Mammary epithelial cell (primary cell): ENCODE measurements at places on chromosomes 12 and 14. TPM values are rescaled to one million over a fixed set of nuclear protein-coding genes. Genes with fewer than 3 reads are reported as not detected.

DNA sequence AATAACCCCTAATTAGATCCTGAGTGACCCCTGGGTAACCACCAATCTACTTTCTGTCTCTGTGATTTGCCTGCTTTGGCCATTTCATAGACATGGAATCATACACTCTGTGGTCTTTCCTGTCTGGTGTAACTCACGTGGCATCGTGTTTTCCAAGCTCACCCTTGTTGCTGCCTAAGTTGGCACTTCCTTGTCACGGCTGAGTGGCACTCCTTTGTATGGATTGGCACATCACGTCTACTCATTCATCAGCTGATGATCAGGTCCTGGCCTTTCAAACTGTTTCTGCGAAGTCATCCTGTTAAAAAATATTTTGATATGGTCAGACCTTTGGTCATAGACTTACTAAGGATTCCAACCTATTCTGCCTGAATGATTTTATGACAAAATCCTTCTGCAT lies 87.7 kb downstream of the GLT1D1 start:
- no peak for DNase-seq

Gene ANKRD33
- not detected in 2 replicates for total RNA-seq

Gene ERP27
- total RNA-seq = not detected in 2 replicates

Gene TAS2R31
- total RNA-seq = 5.7 TPM

Gene MAPK1IP1L
- 48.2 TPM for total RNA-seq

DNA sequence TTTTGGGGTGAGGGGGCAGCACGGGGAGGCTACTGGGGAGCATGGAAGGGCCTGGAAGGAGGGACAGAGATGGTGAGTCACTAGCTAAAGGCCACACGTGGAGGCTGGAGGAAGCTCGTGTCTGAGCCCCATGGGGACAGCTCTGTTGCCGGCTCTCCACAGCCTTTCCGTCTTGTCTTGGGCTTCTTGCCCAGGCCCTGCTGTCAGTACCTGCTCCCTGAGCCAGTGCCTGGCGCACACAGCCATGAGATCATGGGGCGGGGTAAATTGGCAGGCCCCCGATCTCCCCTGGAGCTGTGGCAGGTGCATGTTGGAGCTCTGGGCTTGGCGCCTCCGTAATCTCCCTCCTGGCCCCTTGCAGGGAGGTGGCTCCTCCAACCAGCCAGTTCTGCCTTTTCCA lies 16.1 kb upstream of the KRT80 start:
- peak; percentile 52 for DNase-seq

DNA sequence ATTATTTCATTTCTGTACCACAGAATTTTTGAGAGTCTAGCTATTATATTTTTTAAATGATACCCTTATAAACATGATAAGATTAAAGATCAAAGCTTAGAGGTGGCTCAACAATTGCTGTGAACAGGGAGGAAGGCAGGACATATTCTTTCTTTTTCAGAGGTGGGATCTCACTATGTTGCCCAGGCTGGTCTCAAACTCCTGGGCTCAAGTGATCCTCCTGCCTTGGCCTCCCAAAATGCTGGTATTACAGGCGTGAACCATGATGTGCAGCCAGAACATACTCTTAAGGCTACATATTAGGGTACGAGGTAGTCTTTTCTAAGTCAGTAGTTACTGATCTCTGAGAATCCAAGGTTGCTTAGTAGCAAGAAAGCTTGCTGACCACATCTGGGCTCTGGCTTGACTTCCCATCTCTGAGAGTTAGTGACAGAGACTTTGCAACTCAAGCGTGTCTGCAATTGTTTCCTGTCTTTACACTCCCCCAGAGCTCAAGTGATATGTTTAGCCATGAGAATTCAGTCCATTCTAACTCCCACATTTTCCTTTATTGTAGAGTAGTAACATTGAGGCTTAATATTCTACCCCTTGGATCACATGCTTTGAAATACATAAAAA lies 8.6 kb downstream of the RAB5B start:
- DNase-seq = no peak

Gene ZDHHC22
- total RNA-seq = not detected in 2 replicates

Gene NEUROD4
- total RNA-seq = not detected in 2 replicates

DNA sequence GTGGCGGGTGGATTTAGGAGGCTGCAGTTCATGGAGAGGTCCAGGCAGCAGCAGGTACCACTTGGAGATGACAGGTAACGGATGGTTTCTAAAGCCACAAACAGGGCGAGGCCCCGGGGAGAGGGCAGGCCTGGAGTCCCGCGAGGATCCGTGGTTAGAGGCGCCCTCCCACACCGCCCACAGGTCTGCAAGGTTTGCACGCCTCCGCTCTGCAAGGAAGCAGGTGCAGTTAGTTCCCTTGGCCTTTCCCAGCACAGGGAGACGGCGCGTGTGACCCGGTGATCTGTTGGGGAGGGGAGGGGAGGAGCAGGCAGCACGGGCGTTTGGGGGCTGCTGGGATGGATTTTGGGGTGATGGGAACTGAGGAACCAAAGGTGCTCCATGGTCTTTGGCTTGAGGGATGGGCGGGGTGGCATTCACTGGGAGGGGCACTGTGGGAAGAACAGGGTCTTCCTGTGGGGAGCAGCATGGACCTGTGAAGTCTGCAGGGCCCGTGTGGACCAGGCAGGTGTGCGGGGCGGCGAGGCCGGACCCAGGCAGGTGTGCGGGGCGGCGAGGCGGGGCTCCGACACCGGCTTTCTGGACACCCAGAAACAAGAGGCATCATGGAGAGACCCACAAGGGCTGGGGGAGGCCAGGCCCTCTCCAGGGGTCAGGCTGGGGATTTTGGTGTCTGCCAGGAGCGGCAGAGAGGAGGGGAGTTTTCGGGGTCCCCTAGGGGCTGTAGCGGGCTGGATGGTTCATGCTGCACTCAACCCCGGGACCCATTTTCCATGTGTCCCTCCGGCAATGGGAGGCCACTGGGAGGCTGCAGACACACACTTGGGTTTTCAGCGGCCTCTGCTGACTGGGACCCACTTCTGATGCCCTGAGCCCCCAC lies 29.1 kb downstream of the NOC4L start:
- DNase-seq = no peak

DNA sequence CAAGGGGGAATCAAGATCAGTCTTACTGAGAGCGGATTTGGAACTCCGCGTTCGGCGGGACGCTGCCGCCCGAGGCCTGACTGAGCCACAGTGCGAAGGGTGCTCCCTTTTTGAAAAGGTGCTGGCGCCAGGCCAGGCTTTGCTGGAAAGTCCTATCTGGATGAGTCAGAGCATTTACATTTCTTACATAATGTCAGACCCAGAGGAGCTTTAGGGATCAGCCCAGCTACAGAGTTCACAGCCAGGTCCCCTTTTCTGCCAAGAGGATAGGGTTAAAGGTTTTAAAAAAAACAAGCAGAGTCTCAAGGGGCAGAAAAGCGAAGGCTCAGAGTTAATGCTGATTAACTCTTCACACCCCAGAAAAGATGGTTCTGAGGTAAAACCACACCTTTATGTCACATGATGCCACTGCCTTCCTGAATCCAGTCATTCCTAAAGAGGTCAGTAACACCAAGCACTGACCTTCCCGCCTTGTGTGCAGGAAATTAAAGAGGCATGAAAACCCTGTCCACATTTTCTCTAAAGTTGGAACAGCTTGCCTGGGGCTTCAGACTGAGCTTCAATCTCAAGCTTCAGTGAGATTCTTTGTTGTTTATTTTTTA lies 11.7 kb upstream of the FBXL14 start:
- peak; percentile 92 for DNase-seq
